Hematopoietic multipotent progenitor cell treated with erythropoietin and hydrocortisone succinate and interleukin-3 and kit ligand, for 6 days (in vitro differentiated cells): ENCODE measurements at places on chromosomes 1 and 21.

GRCh38 chr1:219050086-219050821 is 123.4 kb upstream of the LYPLAL1 start:
- no peak for DNase-seq

- DNase-seq, result no peak
Observed at GRCh38 chr1:162568802-162569201, 7.3 kb downstream of the UAP1 start.

- no peak for DNase-seq
Observed at GRCh38 chr1:107570768-107571167, 394.2 kb downstream of the VAV3 start.

GRCh38 chr1:66731170-66731865 is 20.9 kb upstream of the DYNLT5 start:
- no peak for DNase-seq

- no peak for DNase-seq
Observed at GRCh38 chr1:16246961-16247360, 10.0 kb upstream of the CPLANE2 start.

- DNase-seq, result no peak
Observed at GRCh38 chr1:90358448-90358847, 358.7 kb downstream of the BARHL2 start.

- DNase-seq, result no peak
Observed at GRCh38 chr1:18882486-18882885, 19.9 kb downstream of the ALDH4A1 start.

GRCh38 chr1:68269637-68270430 is 37.5 kb upstream of the WLS start:
- no peak for DNase-seq

GRCh38 chr21:14926186-14926585 is 138.6 kb downstream of the NRIP1 start:
- no peak for DNase-seq

GRCh38 chr1:236320671-236321070 is 38.9 kb upstream of the ERO1B start:
- DNase-seq, result no peak

DNA sequence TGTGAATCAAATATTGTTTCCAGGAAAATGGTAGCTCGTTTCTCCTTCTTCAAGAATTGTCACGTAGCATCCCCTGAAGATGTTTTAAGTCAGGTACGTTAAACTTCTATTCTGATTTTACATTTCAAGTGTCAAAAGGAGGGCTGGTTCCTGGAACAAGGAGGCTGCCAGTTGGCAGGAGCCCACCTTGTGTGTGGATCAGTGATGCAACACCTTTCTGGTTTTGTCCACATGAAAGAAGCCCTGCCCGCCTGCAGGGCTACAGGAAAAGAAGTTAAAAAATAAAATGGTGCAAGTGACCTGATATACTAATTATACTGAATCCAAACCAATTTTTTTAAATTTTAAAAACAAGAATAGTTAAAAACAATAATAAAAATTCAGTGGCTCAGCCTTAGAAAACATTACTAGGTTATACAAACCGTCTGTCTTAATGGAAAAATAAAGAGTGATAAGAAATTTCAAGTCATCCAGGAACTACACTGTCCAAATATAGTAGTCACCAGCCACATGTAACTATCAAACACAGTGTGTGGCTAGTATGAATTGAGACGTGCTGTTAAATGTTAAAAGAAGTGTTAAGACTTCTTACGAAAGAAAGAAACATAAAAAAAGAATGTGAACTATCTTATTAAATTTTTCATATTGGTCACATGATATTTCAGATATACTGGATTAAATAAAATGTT is 123.1 kb downstream of the APP start:
- DNase-seq, result peak; percentile 31

DNA sequence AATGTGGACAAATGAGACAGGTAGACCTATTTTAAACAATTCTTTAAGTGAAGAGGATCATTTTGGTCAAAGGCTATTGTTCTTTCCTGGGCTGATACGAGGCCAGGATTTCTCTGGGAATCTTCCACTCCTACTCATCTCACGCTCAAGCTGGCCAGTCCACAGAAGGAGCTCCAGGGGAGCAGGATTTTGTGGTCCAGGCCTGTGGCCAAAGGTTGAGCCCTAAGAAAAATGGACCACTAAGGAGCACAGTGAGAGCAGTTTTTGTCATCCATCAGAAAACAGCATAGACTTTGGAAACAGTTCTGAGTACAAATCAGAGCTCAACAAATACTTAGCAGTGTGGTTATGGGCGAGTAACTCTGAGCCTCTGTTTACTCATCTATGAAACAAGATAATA is 260.2 kb upstream of the RUNX1 start:
- DNase-seq, result no peak

GRCh38 chr21:40688106-40688864 is 158.7 kb downstream of the DSCAM start:
- DNase-seq, result no peak

DNA sequence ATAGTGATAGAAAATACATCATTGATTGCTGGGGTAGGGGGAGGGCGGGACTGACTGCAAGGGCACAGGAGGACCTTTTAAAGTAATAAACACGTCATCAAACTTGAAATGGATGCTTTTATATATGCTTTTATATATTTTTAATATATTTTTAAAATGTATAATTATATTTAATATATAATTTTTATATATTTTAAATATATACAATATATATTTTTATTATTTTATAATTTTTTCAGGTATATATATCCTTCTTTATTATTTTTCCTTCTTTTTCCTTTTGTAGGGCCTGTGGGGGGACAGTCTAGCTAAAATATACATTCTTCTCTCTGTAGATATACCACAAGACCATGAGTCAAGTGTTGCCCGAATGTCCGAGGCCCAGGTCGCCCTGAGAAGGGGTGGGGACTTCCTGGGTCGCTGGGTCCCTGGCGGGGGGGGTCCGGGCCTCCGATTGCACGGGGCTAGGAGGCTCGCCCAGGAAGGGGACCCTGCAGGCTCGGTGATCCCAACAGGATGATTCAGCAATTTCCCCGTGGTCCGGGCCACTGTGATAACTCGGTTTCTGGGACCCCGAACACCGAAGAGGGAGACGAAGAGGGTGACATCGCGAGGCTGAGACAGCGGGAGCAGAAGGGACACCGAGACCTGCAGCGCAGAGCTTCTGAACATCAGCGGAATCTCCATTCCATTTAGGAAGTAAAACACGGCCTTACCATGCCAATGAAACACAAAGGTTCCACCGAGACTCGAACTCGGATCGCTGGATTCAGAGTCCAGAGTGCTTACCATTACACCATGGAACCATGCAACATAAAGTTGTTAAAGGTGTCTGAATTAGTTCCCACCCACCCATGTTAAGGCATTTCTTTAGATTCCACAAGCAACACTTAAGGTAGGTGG is 112.5 kb upstream of the NBPF11 start:
- peak; percentile 32 for DNase-seq

DNA sequence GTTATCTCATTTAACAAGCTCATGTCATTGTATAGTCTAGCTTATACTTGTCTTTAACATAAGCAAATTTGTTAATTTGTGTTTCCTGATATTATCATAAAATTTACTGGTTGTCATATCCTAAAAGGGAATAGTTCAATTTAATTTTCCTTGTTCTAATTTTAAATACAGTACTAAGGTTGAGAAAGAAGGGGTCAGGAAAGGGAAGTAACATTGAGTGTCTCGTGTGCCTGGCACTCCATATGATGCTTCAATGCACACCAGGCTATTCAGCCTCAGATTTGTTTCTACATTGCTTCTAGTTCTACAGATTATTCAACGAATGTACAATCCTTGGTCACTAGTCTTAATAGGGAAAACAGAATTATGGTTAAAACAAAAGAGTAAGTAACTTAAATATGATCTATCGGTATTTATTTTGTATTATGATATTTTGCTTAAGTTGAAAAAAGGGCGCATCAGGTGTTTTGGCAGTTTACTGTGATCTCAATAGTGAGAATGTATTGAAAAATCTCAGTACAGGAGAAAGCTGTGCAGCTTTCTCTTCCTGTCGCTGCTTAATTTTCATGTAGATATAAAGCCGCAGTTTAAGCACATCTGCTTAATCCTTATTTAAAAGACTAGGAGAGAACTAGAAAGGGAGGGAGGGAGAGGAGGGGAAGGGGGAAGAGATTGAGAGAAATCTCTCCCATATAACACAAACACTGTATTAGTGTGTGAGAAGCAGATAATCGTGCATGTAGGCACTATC is 13.0 kb downstream of the PTPRC start:
- no peak for DNase-seq

GRCh38 chr21:44005593-44005992 is 6.5 kb upstream of the TRAPPC10 start:
- DNase-seq, result no peak

GRCh38 chr1:164982545-164982944 is 374.0 kb downstream of the LMX1A start:
- no peak for DNase-seq

GRCh38 chr1:199612976-199613774 is 414.3 kb upstream of the NR5A2 start:
- peak; percentile 70 for DNase-seq

- DNase-seq, result peak; percentile 37
Observed at GRCh38 chr1:221839782-221840395, 98.0 kb upstream of the DUSP10 start.

- DNase-seq, result no peak
Observed at GRCh38 chr1:184947497-184948256, 26.6 kb downstream of the NIBAN1 start.

- DNase-seq, result no peak
Observed at GRCh38 chr1:26096471-26096870, 15.2 kb upstream of the PDIK1L start.

- DNase-seq, result no peak
Observed at GRCh38 chr21:40685141-40685540, 161.8 kb downstream of the DSCAM start.

DNA sequence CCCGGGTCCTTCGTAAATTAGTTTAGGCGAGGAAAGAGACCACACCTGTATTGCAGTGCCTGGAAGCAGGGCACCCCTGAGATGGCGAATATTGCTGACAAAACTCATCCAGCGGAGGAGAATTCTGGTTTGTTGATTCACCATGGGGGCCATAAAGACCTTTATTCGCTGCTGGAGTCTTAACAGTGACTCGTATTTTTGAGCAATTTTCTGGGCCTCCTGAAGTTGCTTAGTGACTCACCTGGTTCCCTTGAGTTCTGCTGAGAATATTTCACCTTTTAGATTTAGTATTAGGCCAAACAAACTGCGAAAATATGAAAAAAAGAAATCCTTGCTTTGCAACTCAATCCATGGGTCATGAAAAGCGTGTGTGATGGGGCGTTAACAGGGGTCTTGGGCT is 20.6 kb upstream of the H6PD start:
- DNase-seq, result no peak

DNA sequence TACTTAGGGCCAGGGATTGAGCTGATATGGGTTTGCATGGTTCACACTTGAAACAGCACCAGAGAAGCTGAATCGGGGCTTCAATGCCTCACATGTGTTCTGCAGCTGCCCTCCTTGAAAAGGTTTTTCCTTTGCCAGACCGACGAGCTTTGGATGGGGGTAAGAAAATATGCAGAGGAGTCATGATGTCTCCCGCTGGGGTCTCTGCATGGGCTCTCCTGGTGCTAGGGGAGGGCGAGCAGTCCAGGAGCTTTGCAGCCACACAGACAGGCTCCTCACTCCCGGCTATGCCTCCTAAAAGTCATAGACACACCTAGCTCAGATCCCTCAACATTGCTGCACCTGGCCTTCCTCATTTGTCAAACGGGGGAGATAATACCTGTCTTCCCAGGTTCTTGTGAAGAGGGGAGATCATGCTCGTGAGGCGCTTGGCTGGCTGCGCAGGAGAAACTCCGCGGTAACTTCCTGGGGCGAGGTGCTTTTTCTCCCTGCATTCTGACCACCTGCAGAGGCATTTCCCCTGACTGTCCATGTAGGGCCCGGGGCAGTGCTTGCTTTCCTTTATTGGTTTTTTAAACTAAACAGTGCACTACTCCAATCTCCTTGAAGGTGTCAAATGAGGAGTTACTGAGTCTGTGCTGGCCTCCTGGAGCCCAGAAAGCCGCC is 112.4 kb downstream of the PLXNA2 start:
- DNase-seq, result no peak

- peak; percentile 65 for DNase-seq
Observed at GRCh38 chr21:35336534-35336933, 287.4 kb upstream of the RUNX1 start.

- no peak for DNase-seq
Observed at GRCh38 chr1:40789342-40789598, 5.7 kb downstream of the KCNQ4 start.
